ENCODE measurements at places on chromosomes 16 and 17.
A peak's percentile ranks its signal among the peaks of the same experiment; 100 is the strongest.

GRCh38 chr17:75514299-75514918 lies 928 bp downstream of the CASKIN2 start:
- no peak for DNase-seq

DNA sequence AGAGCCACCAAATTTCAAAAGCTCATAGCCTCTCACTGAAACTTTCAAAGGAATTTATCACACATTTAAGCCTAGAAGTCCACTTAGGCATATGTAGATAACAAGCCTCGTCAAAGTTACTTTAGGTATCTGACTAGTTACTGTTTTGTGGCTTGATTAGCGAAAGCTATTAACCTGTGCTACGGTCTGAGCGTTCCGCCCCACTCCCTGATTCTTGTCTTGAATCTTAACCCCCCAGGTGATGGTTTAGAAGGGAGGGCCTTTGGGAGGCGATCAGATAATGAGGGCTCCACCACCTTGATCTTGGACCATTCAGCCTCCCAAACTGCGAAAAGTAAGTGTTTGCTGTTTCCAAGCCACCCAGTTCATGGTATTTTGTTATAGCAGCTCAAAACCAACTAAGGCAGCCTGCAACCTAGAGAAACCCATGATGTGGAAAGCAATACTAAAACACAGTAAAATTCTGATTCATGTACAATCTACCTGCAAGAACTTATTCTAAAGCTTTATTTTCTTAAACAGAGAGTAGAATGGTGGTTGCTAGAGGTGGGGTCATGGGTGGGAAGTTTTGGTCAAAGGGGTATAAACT lies 7.1 kb downstream of the HSDL1 start:
- DNase-seq: no peak

GRCh38 chr17:18981642-18982424 lies 22.7 kb downstream of the FAM83G start:
- DNase-seq: no peak

DNA sequence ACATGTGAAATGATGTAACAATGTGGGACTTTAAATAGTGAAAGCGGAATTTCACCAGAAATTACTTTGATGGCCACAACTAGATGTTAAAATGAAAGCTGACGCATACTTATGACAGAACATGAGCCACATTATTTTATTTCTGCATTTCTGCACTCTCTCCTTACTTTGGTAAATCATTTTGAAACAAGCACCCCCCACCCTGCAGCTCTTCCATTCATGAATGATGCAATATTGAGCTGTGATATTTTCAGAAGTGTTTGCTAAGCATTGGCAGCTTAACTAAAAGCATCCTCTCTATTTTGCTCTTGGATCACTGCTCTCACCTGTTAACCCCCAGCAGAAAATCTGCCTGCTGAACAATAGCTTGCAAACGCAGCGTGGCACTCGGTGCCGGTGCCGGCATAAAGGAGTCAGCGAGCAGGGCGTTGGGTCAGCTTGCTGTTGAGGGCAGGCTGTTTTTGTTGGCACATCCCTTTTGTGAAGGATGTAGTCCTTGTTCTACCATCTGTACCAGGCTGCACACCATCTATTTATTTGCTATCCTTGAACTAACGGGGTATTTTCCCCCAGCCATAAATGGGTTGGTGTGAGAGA lies 30.8 kb upstream of the CBLN1 start:
- no peak for DNase-seq

GRCh38 chr16:67252609-67253497 lies 4.1 kb downstream of the SLC9A5 start:
- DNase-seq: no peak

GRCh38 chr17:71703701-71704100 lies 417.1 kb upstream of the SOX9 start:
- DNase-seq: no peak

DNA sequence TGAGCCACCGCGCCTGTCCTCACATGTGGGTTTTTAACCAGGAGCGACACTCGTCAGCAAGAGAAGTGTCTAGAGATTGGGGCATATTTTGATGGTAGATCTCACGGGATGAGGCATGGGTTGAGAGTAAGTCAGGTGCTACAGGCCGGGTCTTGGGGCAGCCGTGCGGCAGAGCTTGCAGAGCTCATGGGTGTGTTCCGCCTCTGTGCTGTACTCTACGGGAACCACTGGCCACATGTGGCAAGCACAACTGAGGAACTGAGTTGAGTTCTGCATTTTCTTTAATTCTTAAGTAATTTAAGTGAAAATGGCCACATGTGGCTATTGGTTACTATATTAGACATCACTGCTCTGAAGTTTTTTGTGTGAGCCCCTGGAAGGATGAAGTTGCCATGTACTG lies 9.6 kb downstream of the CLUAP1 start:
- DNase-seq: no peak

DNA sequence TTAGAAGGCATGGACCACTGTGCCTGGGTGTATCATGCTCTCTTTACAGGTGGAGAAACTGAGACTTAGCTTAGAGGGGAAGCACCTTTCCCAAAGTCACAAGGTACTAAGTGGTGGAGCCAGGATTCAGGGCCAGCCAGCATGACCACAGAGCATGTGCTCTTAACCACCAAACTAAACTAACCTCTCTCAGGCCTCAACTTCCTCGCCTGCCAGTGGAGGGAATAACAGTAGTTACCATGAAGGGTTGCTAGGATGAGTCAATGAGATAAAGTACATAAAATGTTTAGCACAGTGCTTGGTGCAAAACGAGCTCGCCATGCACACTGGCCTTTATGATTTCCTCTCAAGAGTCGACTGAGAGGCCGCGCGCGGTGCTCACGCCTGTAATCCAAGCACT lies 6.4 kb upstream of the MYO1C start:
- DNase-seq: no peak

- DNase-seq: no peak
Measured at GRCh38 chr16:35711435-35711834, 2252.0 kb downstream of the TP53TG3F start.

- no peak for DNase-seq
Measured at GRCh38 chr17:35010093-35010492, 29.8 kb downstream of the LIG3 start.

GRCh38 chr17:41231731-41232130 lies 518 bp upstream of the KRTAP9-3 start:
- DNase-seq: no peak

DNA sequence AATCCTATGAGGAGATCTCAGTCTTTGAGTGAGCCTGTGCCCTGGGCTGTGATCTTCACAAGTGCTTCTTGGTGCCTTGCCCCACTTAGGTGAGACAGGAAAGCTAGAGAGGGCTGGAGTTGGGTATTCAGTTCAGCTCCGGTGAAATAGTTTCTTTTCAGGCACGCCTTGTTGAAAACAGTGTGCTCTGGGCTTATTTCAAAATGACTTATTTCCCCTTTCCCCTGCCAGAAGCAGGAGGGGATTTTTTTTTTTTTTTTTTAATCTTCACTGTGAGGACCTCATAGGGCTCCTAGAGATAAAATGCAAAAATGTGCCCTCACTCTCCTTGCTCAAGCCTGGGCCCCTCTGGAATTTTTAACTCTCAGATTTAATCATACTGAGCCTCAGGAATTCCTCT lies 27.2 kb downstream of the MOSMO start:
- DNase-seq: no peak

DNA sequence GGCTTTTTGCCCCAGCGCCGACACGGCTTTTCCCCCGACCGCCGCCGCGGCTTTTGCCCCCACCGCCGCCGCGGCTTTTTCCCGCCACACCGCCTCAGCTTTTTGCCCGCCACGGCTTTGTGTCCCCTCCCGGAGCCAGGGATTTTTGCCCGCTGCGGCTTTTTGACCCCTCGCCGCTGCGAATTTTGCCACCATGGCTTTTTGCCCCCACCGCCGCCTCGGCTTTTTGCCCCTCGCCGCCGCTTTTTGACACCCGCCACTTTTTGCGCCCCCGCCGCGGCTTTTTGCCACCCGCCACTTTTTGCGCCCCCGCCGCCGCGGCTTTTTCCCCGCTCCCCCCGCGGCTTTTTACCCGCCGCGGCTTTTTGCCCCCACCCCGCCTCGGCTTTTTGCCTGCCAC lies 1342.5 kb downstream of the TP53TG3F start:
- DNase-seq: no peak

GRCh38 chr17:47225911-47226688 lies 17.0 kb downstream of the MYL4 start:
- DNase-seq: no peak

DNA sequence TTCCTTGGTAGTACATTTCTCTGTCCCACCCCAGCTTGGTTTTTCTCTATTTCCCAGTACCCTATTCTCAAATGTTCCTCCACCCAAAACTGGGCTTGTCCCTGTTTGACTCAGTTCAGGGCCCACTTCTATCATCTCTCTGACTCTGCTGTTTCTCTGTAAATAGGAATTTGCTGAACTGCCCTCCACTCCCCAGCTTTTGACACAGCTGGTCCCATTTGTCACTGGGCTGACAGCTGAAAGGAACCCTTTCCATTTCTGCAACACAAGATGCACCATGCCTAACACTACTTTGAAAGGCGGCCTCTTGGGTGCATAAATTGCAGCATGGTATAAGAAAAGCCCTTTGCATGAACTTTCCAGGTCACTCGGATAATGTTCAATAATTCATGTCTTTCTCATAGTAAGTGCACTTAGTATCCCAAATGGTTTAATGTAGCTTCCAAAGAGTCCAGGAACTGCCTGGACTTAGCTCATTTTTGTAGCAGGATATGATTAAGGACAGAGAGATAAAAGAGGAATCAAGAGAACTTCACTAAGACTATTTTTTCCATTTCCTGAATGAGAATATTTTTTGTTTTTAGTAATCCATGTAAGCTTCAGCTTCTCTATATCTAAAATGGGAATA lies 256.7 kb downstream of the CDH11 start:
- no peak for DNase-seq

GRCh38 chr17:66165537-66166123 lies 26.3 kb downstream of the CEP112 start:
- DNase-seq: peak; percentile 6

All from KG1 (cell line).